ENCODE measurements at places on chromosomes 5 and 9. TPM values are rescaled to one million over a fixed set of nuclear protein-coding genes. Genes with fewer than 3 reads are reported as not detected.
A peak's percentile ranks its signal among the peaks of the same experiment; 100 is the strongest.

DNA sequence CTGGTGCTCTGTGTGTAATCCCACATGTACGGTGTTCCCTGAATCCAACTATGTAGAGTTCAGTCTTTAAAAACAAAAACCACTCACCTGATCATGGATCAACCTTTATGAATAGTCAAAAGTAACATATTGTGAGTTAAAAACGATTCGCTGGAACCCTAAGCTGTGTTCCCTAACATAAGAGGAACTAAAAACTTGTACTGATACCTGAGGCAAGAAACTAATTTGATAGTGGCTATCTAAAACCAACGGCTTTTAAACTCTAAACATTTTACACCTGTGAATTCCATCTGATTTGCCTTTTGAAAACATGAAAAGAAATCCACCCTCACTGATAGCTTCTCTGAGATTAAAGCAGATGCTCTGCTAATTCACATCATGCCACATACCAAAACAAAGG is 101.5 kb downstream of the DEPDC1B start:
- peak; percentile 47 for DNase-seq

- no peak for DNase-seq
Measured at GRCh38 chr5:165277661-165278060, 1772.2 kb downstream of the MAT2B start.

GRCh38 chr9:134483361-134484184 is 157.3 kb downstream of the RXRA start:
- DNase-seq, result no peak

DNA sequence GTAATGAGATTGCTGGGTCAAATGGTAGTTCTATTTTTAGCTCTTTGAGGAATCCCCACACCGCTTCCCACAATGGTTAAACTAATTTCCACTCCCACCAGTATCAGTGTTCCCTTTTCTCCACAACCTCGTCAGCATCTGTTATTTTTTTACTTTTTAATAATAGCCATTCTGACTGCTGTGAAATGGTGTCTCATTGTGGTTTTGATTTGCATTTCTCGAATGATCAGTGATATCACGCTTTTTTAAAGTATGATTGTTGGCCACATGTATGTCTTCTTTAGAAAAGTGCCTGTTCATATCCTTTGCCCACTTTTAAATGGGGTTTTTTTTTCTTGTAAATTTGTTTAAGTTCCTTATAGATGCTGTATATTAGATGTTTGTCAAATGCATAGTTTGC is 73.5 kb downstream of the MTAP start:
- DNase-seq, result no peak

GRCh38 chr5:537098-537497 is 12.8 kb upstream of the SLC9A3 start:
- DNase-seq, result no peak

- no peak for DNase-seq
Measured at GRCh38 chr5:142096382-142096781, 12.2 kb upstream of the NDFIP1 start.

DNA sequence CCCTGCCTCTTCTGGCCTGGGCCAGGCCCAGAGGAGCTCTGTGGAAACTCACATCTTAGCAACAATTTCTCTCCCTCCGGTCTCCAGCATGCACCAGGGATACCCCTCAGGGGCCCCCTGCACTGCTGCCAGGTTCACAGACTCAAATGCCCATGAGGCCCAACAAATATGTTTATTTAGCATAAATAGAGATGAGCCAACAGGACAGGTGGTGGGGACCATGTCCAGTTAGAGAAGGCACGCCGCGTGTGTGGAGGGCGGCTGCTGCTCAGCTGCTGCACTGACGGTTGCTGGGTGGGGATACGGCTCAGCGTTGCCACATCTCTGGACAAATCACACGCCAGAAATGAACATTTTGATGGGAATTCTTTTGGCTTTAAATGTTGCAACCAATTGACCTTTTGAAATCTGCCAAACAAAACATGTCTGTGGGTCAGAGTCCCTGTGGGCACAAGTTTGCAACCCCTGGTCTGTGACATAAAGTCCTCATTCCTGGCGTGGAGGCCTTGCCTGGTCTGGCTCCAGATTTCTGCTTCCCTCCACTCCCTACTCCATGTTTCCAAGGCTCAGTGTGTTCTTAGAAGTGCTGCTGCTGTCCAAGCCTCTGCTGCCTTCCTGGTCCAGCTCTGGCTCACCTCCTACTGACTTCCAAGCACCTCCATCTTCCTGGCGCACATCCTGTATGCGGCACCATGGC is 88.9 kb downstream of the AMBP start:
- DNase-seq, result no peak

GRCh38 chr5:98128846-98129245 is 644.6 kb upstream of the RGMB start:
- DNase-seq, result no peak

GRCh38 chr9:25677301-25678146 is 720 bp downstream of the TUSC1 start:
- no peak for DNase-seq

GRCh38 chr5:17343675-17344074 is 126.2 kb downstream of the BASP1 start:
- DNase-seq, result no peak

DNA sequence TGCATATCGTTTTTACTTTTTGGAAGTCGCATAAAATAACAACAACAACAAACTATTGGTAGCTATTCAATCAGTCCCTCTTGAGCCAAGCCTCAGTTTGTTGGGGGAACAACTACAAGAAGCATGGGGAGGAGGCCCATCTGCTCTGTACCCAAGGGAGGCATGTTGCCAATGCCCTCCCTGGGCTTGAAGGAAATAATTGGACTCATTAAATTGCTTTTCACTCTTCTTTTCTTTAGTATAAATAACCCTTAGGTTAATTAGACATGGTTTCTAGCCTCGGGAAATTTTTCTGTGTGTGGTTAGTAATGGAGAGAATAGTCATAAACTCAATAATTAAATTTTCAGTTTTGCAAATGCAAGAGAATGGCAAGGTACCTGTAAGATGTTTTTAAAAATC is 500.7 kb downstream of the TLE4 start:
- DNase-seq, result no peak

- DNase-seq, result no peak
Measured at GRCh38 chr5:16493261-16493660, 27.7 kb upstream of the ZNF622 start.

GRCh38 chr9:37371565-37372464 is 50.7 kb upstream of the GRHPR start:
- DNase-seq, result peak; percentile 70

GRCh38 chr5:44943647-44944046 is 134.9 kb downstream of the MRPS30 start:
- DNase-seq, result no peak

GRCh38 chr5:139040081-139040480 is 158.1 kb downstream of the SIL1 start:
- no peak for DNase-seq

DNA sequence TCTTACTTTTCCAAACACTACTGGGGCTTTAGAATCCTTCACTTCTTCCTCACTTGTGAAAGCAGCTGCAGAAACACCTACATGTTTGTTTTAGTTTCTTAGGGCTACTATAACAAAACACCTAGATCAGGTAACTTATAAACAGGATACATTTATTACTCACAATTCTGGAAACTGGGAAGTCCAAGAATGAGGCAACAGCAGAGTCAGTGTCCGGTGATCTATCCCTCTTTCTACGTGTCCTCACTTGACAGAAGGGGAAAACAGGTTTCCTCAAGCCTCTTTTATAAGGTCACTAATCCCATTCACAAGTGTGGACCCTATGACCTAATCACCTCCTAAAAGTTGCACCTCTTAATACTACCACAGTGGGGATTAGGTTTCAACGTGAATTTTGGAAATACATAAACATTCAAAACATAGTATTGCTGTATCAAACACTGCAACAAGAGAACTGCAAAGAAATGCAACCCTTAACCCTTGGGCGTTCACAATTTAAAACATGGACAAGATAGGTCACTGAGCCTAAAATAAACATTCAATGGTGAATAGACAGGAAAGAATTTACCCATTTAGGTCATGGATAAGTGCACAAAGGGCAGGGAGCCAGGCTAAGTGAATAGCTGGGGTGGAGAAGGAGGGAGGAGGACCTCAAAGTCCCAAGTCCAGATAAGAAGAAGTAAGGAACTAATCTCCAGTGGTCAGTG is 104.3 kb downstream of the PIK3R1 start:
- no peak for DNase-seq

DNA sequence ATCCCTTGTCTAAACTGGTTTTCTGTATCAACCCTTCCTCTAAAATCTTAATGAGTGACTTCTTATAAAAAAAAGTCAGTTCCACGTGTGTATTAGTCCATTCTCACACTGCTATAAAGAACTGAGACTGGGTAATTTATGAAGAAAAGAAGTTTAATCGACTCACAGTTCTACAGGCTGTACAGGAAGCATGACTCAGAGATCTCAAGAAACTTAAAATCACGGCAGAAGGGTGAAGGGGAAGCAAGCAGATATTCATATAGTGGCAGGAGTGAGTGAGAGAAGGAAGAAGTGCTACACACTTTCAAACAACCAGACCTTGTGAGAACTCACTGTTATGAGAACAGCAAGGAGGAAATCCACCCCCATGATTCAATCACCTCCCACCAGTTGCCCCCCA is 307.8 kb upstream of the ARRDC3 start:
- DNase-seq, result no peak

GRCh38 chr9:68775003-68775730 is 70.1 kb downstream of the PIP5K1B start:
- no peak for DNase-seq

- DNase-seq, result no peak
Measured at GRCh38 chr9:1320051-1320557, 269.9 kb downstream of the DMRT2 start.

GRCh38 chr9:86837345-86837744 is 110.0 kb downstream of the GAS1 start:
- DNase-seq, result no peak

DNA sequence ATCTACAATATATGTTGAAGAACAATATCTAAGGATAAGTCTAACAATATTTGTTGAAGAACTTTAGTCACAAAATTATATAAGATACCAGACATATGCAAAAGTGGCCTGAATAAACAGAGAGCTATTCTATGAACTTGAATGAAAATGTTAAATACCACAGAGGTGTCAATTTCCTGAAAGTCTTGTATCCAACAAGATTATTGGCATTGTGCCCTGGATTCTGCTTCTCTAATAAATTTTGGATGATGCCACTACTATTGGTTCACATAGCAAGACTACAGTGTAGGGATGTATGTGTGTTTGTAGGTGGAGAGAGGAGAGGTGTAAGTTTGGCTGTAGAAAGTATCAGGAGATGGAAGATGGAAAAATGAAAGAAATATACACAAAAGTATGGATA is 731.8 kb upstream of the RGMB start:
- no peak for DNase-seq

DNA sequence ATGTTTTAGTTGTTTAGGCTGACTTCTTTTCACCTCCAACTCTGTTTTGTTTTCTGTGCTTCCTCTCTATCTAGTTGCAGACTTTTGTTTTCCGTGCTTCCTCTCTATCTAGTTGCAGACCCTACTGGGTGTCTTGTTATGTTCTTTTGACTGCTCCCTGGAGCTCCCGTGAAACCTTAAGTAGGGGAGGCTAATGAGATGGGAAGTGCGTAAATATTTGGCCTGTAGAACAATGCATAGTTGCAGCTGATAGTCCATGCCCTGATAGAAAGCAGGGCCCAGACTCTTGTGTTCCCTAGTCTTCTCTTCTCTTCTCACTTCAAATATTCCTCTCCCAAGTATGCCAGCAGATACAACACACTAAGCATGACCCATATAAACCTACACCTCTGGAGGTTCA is 757.0 kb downstream of the BRINP1 start:
- no peak for DNase-seq

DNA sequence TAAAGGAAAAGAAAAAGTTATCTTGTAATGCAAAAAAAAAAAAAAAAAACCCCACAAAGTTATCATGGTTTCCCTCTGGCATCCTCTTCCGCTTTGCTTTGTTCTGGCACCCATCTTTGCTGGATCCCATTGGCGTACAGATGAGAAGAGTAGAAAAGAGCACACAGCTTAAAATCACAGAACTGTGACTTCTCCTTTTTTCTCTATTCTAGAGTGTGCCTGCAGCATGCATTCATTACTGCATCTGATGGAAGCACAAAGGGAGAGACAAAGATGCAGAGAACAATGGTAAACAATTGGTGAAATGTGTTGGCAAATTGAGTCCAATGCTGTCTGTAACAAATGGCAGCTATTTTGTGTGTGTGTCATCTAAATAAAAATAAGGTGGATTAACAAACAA is 440.8 kb upstream of the PIK3R1 start:
- DNase-seq, result no peak

GRCh38 chr5:50889790-50890189 is 223.4 kb downstream of the PARP8 start:
- DNase-seq, result no peak

DNA sequence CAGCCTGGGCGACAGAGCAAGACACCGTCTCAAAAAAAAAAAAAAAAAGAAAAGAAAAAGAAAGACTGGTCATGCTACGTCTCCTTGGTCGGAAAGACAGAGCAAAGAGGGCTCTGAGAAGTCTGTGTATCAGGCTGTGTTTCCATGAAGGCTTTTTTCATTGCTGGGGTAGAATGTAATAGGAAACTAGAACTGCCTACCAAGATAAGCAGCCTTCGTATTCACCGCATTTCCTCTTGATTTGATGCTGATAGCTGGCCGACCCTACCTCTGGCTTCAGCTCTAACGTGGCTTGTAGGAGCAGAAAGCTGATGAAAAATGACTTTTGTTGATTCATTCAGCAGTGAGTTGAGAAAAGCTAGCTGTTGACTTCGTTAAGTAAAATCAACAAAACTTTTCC is 17.4 kb downstream of the SLC1A3 start:
- DNase-seq, result no peak

- DNase-seq, result no peak
Measured at GRCh38 chr9:130675396-130675795, 11.0 kb downstream of the PRDM12 start.

GRCh38 chr5:134129411-134130238 is 15.1 kb downstream of the TCF7 start:
- no peak for DNase-seq

- no peak for DNase-seq
Measured at GRCh38 chr5:11903614-11904264, 507 bp downstream of the CTNND2 start.

IFNA2 gene
- not detected for total RNA-seq

AUH gene
- total RNA-seq, result 16.7 TPM

LCN9 gene
- total RNA-seq, result not detected

TRIP13 gene
- total RNA-seq, result 46.6 TPM

IQGAP2 gene
- 50.2 TPM for total RNA-seq

IL7R gene
- total RNA-seq, result 4.7 TPM

OR1J4 gene
- total RNA-seq, result not detected

ANKRD31 gene
- total RNA-seq, result 0.13 TPM

TMC1 gene
- not detected for total RNA-seq

ADAMTS16 gene
- total RNA-seq, result not detected

NRARP gene
- total RNA-seq, result 8.9 TPM

ABO gene
- total RNA-seq, result not detected

SEMA6A gene
- not detected for total RNA-seq

SNX30 gene
- total RNA-seq, result 17.1 TPM

SPATA31E1 gene
- total RNA-seq, result not detected

ECM2 gene
- total RNA-seq, result not detected

PKD2L2 gene
- not detected for total RNA-seq

CCDC127 gene
- 12.4 TPM for total RNA-seq
